ENCODE measurements at places on chromosomes 2 and 18.

DNA sequence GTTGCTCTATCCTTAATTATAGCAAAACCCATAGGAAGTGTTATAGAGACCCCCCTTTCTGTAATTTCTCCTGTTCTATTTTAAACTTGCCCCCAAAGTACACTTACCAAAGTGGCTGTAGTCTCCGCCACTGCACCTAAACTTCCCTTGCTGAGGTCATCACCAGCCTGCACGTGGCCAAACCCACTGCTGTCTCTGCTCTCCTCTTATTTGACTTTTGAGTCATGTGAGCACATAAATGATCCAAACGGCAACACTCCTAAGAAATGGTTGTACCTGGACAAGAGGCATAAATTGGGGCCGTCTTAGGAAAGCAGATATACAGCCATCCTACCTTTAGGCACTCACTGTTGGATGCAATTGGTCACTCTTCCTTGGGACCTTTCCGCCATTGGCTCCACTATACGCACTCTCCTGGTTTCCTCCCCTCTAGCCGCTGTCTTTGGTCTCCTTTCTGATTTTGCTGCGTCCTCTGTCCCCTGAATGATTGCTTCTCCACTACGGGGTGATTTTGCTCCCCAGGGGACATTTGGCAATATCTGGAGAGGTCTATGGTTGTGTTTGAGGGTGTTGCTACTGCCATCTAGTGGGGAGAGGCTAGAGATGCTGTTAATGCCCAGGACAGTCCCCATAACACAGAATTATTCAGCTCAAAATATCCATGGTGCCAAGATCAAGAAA, 19.2 kb upstream of the IL36G start:
- H3K4me1 ChIP-seq, result no peaks in the 10 kb centered on the region
- peak; percentile 36 for DNase-seq

DNA sequence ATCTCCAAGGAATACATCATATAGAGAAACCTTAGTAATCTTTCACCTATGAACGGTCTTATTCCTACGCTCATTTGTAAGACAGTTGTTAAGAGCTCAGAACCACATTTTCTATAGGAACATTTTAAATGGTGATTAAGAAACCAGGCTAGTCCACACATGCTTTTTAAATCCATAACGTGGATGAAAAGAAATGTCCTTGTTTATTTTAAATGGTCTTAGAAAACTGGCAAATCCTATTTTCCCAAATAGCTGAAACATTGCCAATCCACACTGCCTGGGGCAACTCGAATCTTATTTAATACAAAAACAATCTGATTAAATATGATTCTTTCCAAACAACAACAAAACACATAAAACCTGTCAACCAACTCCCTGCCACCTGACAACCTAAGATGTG, 23.7 kb downstream of the METTL8 start:
- no peak overlapping the region for H3K27ac ChIP-seq
- H3K4me1 ChIP-seq, result no peaks in the 10 kb centered on the region
- no peak overlapping the region for H3K4me3 ChIP-seq
- no peak for DNase-seq
- H3K36me3 ChIP-seq, result no peaks in the 10 kb centered on the region

DNA sequence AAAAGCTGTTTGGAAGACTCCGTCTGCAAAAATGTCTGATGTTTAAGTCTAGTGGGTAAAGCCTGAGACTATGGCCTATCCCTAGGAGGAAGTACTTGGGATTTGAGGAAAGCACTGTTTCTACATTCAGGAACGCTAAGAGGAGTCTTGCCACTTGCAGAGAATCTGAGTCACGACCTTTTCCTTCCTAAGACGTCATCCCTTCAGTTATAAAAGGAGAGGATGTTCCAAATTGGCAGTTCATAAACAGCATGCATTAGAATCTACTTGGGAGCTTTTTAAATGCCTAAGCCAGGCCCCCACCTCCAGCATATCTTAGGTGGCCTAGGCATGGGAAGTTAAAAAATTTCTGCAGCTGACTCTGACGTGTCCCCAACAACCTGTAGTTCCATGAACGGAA, 125.9 kb downstream of the TTC32 start:
- no peak overlapping the region for H3K27ac ChIP-seq
- H3K27me3 ChIP-seq, result no peaks in the 10 kb centered on the region
- no peaks in the 10 kb centered on the region for H3K36me3 ChIP-seq
- DNase-seq, result no peak

DNA sequence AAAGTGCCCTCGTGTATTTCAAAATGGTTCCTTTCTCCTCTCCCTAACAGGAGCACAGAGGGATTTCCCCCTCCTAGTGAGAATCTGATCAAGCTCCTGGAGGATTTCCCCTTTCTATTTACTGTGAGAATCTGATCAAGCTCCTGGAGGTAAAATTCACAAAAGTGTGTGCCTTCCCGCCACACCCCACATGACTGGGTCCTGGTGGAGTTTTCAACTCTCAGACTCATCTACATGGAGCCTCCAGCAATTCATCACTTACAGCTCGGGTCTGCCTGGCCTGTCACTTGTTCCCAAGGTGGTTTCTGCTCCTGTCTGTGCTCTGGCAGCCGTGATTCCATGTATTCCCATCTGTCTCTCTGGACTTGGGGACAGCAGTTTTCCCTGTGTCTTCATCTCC, 590.7 kb downstream of the FBXO15 start:
- H3K36me3 ChIP-seq, result no peaks in the 10 kb centered on the region
- H3K4me1 ChIP-seq, result peaks cover 6% of the 10 kb centered on the region
- H3K4me3 ChIP-seq, result no peak overlapping the region

- DNase-seq, result no peak
- no peaks in the 10 kb centered on the region for H3K27me3 ChIP-seq
- H3K4me3 ChIP-seq, result no peak overlapping the region
- H3K27ac ChIP-seq, result no peak overlapping the region
- no peaks in the 10 kb centered on the region for H3K4me1 ChIP-seq
These were observed 326.4 kb downstream of the EIPR1 start for GRCh38 chr2:3051266-3051665.

GRCh38 chr2:26609205-26609631, 31.9 kb downstream of the CIB4 start:
- no peak for DNase-seq
- H3K4me1 ChIP-seq, result no peaks in the 10 kb centered on the region
- no peaks in the 10 kb centered on the region for H3K27me3 ChIP-seq
- H3K27ac ChIP-seq, result no peak overlapping the region

DNA sequence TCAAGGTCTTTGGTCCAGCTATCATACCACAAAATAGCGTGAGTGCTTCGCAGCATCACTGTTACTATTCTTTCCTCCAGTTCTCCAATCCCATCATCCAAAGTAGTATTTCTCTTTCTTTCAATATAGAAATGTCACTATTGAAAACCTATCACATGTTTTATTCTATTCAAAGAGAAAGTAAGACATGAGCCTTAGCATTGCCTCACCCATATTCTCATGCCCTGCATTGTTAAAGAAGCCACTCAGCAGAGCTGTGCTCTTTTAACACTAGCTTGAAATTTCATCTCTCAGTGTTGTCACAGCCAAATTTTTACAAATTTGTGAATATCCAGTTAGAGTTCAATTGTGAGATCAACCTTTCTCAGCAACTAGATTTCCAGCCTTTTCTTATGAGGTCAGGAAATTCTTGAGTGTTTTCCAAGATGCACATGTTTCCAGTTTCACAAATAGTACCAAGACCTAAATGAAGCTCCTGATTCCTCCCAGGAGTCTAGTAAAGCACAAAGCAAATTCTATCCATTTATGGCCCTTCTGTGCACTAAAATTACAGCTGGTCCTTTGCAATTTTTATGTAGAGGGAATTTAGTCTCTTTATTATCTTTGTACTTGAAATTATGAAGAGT, 343.7 kb downstream of the SPAG16 start:
- no peaks in the 10 kb centered on the region for H3K4me1 ChIP-seq
- no peaks in the 10 kb centered on the region for H3K27me3 ChIP-seq
- H3K27ac ChIP-seq, result no peak overlapping the region
- H3K4me3 ChIP-seq, result no peak overlapping the region
- H3K36me3 ChIP-seq, result no peaks in the 10 kb centered on the region

DNA sequence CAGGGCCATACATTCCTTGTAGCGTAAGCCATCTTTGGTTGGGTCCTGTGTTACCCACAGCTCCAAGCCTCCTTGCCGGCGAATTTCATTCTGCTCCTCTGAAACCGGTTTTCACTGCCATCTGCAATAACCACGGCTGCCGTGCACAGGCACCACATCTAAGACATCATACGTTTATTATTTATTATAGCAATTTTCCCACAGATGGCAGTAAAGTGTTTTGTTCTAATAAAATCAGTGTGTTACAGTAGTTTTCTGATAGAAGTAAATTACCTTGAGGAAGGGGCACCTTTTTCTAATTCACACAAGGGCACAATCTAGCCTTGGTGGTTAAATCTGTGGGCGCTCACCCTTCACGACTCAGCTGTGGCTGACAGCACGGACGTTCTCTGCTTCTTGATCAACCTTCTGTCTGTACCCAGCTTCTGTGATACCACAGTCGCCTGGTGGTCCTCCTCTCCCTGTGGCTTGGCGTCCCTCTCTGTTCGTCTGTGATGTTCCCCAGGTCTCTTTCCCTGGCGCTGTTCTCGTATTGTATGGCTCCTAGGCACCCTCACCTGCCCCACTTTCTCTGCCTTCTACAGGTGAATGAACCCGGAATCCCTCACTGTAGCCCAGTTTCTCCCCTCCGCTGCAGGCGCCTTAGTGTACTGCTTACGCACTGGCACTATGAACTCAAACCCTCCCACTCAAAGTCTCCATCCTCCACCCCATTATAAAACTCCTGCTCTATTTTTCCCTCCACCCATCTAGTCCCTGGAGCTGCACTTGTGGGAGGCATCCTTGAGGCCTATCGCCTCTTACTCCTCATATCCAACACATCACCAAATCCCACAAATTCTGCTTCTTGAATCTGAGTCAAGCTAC, 236.8 kb downstream of the DYSF start:
- H3K4me3 ChIP-seq, result no peak overlapping the region
- H3K4me1 ChIP-seq, result no peaks in the 10 kb centered on the region
- H3K27me3 ChIP-seq, result no peaks in the 10 kb centered on the region
- no peaks in the 10 kb centered on the region for H3K36me3 ChIP-seq
- H3K27ac ChIP-seq, result no peak overlapping the region
- no peak for DNase-seq

DNA sequence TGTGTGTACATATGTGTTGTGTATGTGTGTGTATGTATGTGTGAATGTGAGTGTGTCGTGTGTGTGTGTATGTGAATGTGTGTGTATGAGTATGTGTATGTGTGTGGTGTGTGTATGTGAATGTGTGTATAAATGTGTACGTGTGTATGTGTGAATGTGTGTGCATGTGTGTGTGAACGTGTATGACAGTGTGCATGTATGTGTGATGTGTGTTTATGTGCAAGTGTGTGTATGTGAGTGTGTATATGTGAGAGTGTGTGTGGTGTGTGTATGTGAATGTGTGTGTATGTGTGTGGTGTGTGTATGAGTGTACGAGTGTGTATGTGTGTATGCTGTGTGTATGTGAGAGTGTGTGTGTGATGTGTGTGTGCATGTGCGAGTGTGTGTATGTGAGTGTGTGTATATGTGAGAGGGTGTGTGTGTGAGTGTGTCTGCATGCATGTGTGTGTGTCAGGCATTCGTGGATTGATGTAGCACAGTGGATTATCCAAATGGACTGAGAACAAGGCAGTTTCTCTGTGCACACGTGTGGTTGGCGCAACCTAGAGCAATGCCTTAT, 127.2 kb downstream of the SH3BP4 start:
- H3K4me3 ChIP-seq, result no peak overlapping the region
- H3K27ac ChIP-seq, result no peak overlapping the region
- no peaks in the 10 kb centered on the region for H3K36me3 ChIP-seq
- H3K27me3 ChIP-seq, result no peaks in the 10 kb centered on the region

DNA sequence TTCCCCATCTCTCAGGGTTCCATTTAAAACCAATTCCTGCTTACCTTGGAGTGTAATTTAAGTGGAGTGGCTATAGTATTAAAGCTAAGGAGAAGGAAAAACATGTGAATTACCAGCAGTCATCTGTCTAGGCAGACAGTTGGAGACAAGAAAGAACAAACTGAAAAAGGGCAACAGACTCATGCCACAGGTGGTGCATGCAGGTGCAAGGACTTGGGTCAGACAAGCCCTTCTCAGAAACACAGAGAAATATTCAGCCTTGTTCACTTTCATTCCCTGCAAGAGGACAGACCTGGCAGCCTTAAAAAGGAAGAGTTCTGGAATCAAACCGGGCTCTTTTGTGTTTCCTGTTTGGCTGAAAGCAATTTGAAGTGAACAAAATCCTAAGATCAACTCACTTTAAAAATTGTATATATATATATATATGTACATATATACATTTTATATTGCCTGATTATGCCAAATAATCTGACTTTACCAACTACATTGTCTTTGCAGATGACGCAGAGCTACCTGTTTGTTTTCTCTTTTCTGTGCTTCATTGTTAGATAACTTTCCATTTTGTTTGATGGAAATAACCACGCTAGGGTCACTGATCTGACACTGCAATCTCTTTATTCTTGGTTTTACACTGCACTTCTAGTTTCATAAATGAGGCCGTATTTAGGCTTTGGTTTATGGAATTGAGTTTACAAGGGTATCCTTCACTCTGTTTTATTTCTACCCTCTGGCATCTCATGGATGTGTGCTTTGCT, 35.1 kb upstream of the VPS54 start:
- H3K27me3 ChIP-seq, result no peaks in the 10 kb centered on the region
- DNase-seq, result no peak
- H3K27ac ChIP-seq, result no peak overlapping the region
- H3K4me3 ChIP-seq, result no peak overlapping the region
- H3K4me1 ChIP-seq, result no peaks in the 10 kb centered on the region

- no peaks in the 10 kb centered on the region for H3K4me1 ChIP-seq
- H3K27me3 ChIP-seq, result no peaks in the 10 kb centered on the region
- no peaks in the 10 kb centered on the region for H3K36me3 ChIP-seq
- no peak overlapping the region for H3K27ac ChIP-seq
These were observed 49.9 kb downstream of the FAM210A start for GRCh38 chr18:13676471-13676870.

GRCh38 chr2:154771664-154772284, 73.3 kb downstream of the KCNJ3 start:
- no peak overlapping the region for H3K27ac ChIP-seq
- no peak for DNase-seq
- no peaks in the 10 kb centered on the region for H3K4me1 ChIP-seq
- no peaks in the 10 kb centered on the region for H3K36me3 ChIP-seq
- no peak overlapping the region for H3K4me3 ChIP-seq
- H3K27me3 ChIP-seq, result no peaks in the 10 kb centered on the region

- H3K4me3 ChIP-seq, result no peak overlapping the region
- H3K27ac ChIP-seq, result no peak overlapping the region
- H3K27me3 ChIP-seq, result no peaks in the 10 kb centered on the region
- no peak for DNase-seq
- no peaks in the 10 kb centered on the region for H3K4me1 ChIP-seq
These were observed 29.2 kb upstream of the MFF start for GRCh38 chr2:227295806-227296205.

DNA sequence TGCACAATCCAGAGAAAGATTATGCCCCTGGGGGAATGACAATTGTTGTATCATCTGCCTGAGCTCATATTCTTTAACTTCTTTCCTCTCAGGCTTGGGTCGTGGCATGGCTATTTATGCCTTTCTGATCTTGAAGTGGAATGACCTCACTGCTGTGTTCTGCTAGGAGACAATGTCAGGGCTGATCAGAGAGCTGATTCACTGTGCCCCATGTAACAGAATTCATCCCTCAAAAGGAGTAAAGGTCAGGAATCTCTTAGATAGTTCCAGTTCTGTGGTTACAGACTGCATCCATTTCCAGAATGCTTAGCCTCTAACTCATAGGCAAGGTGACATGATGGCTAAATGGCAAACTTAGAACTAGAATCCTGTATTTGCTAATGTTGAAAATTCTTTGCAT, 511.7 kb upstream of the CNTNAP5 start:
- no peaks in the 10 kb centered on the region for H3K36me3 ChIP-seq
- no peak overlapping the region for H3K27ac ChIP-seq
- H3K4me1 ChIP-seq, result no peaks in the 10 kb centered on the region
- H3K27me3 ChIP-seq, result no peaks in the 10 kb centered on the region
- no peak for DNase-seq

Data from colonic mucosa (tissue), 4 donors.